ENCODE measurements at places on chromosomes 1 and 21.

DNA sequence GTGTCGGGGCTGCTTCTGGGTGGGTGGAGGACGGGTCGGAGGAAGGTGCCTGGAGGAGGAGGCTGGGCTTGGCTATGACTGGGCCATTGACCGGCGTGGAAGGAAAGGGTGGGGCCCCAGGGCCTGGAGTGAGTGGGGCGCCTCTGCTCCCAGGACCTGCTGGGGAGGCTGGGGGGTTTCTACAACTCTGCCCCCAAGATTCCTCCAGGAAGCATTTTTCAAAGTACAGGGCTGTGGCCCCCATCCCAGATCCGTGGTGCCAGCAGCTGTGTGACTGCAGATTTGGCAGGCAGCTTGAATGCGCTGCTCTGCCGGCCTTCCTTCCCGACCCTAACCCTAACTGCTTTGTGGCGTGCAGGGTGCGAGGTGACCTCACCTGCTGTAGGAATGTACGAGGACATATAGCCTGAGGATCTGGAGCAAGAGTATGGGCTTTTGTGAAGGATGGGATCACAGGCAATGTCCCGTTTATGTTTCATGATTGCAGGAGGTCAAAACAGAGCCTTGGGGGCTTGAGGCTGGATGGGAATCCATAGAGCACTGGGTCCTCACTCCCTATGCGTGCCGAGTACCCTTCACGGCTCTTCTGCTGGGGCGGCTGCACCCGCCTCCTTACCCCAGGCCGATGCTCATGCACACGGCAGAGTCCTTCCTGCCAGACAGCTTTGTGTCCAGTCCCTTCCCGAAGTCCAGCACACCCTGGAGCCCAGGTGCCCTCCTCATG is 24.7 kb downstream of the TRPM2 start:
- DNase-seq: no peak

- DNase-seq: no peak
These were observed 4.6 kb upstream of the SMG7 start for GRCh38 chr1:183467687-183468086.

DNA sequence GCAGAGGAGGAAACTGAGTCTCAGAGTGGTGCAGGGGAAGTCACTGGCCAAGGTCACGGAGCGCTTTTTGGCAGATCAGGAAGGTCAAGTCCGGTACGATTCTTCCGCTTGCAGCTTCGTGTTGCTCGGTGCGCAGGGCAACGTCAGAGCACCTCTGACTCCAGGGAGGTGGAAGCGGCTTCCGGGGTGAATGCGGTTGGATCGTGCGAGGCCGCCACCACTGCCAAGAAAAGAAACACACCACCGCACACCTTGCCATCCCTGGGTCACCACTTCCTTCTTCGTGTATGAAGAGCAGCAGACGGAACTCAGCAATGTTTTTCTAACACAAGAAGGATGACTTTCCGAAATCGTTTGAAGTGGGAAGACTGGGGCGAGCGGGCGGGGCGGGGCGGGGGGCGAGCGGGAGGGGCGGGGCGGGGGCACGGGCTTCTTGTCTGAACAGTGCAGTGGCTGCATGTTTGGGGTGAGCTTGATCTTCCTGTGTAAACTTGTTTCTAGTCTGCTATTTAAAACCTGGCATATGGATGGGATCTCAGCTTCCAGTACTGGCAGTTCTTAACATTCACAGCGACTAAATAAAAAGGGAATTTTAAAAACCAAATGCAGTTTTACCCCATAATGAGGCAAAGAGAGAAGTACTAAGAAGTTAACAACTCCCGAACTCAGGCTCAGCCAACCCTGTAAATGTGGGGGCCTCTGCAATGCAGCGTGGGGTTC is 300.0 kb downstream of the RRAGC start:
- peak; percentile 34 for DNase-seq

DNA sequence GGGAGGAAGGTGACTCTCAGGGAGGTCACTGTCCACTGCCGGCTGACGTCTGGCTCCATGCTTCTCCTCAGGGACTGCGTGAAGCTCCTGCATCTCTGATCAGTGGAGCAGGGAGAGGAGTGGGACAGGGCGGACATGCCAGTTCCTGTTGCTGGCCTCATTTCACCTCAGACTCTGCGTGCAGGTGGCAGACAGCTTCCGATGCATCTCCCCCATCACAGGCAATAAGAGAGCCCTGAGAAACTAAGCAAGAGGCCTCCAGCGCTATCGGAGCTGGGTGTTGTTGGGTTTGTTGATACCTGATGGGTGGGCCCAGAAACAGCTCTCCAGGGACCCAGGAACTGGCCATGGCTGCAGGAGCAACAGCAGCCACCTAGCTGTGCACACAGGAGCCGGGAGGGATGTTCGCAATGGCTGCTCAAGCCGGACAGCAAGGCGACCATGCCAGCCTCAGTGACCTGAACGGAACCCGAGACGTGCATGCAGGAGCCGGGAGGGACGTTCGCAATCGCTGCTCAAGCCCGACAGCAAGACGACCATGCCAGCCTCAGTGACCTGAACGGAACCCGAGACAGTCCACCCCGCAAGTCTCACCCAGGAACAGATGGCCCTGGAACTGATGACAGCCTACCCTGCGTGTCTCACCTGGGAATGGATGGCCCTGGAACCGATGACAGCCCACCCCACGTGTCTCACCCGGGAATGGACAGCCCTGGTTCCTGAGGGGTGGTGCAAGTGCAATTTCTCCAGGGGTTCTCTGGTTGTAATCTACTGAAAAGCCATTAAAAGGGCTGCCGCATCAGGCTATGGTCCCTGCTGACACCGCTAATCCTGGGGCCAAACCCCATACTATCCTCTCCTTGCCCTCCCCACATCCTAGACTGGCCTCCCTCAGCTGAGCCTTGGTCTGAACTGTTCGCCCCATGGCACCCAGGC is 14.2 kb upstream of the PCBP3 start:
- DNase-seq: no peak

DNA sequence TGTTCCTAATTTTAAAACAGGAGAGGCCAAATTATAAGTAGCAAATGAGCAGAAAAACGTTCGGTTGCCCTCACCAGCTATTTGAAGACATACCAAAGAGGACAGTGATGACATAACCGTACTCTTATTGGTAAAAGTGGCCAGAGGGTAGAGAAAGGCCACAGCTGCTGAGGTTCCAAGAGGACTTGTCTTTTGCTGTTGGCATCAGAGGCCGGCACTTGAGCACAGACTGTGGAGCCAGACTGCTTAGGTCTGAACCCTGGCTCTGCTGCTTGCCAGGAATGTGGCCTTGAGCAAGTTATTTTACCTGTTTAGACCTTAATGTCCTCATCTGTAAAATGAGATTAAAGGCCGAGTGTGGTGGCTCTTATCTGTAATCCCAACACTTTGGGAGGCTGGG is 14.9 kb downstream of the ETV3L start:
- DNase-seq: no peak

DNA sequence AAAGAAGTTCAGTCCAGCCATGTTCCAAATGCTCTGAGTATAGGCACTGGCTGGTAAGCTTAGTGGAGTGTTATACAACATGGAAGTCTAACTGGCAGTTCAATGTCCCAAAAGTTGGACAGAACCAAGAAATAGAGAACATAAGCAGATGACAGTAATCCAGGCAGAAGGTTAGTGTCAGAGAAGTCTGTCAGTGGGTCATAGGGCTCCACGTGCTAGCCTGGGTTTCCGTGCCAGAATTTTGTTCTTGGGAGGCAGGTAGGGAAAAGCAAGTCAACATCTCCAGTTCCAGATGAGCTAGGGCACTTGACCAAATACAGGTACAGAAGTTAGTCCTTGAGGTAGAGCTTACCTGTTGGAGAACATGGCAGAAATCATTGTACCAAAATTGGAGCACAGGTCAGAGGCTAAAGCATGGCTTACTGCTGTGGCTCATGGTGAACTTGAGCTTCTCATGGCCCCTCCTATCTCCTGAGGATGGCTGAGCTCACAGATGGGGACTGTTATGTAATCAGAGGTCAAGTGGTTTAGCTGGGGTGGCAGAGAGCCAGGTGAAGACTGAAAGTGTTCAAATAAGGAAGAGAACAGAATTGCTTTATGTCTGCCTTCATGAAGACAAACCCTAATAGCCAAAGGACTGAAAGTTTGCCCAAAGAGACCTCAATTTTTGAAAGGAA is 170.8 kb downstream of the NFIA start:
- DNase-seq: no peak

DNA sequence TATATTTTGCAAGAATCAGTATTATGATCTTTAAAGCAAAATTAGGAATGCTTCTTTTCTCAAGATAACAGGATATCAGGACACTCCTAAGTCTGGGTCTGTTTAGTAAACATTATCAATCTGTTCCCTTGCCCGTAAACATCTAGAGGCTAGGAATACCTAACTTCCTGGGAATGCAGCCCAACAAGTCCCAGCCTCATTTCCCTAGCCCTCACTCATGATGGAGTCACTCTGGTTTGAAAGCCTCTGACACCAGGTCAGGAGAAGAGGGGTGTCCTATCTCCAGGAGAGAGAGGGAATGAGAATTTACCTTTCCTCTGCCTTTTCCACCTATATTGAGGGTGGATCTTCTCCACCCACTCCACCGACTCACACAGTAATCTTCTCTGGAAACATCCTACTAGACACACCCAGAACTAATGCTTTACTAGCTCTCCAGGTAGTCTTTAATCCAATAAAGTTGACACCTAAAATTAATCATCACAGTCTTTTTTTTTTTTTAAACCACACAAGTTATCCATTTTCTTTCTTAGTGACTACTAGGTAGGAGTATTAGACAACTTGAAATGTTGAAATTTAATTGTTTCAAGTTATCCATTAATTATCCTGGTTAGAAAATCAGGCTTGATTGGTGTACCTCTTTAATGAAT is 659.3 kb downstream of the USP25 start:
- DNase-seq: no peak

GRCh38 chr1:71231751-71232150 is 150.9 kb upstream of the ZRANB2 start:
- no peak for DNase-seq

- no peak for DNase-seq
These were observed 62.7 kb downstream of the DMAP1 start for GRCh38 chr1:44275991-44276405.

GRCh38 chr1:28494737-28495136 is 11.1 kb upstream of the RCC1 start:
- no peak for DNase-seq

- no peak for DNase-seq
These were observed 107.2 kb downstream of the DNM3 start for GRCh38 chr1:171948511-171948910.

DNA sequence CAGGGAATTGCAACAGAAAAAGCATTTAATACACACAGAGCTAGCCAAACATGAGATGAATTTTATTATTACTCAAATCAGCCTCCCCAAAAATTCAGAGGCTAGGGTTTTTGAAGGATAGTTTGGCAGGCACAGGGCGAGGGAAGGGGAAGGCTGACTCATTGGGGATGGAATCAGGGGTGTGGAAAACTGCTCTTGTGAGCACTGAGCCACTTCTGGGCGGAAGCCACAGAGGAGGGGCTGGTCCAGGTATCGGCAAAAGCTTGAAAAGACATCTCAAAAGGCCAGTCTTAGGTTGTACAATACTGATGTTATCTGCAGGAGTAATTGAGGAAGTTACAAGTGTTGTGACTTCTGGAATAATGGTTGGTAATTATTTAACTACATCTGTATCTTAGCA is 109.4 kb downstream of the TLR5 start:
- no peak for DNase-seq

GRCh38 chr1:32179193-32179442 is 357 bp upstream of the TXLNA start:
- no peak for DNase-seq

DNA sequence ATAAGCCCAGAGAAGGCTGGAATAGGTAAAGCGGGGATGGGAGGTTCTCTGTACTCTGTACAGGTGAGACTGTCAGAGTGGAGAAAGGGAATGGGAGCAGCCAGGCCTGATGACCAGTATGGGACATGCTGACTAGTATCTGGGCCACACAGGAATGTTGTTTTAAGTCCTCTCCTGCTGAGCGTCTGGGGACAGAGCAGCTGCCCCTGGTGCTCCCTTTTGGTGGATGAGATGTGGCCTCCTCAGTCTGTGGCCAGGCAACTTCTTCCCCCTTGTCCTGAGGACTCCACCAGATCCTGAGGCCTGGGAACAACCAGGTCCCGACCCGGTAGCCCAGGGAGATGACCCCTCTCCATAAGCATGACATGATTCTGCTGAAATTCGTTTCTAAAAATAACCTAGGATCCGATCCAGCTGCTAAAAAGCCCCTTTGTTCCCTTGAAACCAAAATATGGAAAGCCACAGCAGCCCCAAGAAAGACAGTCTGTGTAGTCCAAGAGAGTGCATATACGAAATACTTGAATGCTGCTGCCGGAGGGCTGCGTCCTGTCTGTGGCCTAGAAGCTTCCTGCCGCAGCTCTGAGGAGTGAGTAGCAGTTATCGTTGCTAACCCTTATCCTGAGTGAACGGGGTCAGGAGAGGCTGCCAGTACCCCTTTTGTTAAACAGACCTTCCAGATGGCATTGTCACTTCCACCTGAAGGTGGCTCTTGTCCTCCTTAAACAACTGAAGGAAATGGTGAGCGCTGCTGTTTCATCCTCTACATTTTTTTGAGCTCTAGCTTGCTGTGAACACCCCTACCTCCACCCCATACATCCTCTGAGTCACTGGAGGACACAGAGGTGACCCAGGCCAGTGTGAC is 47.1 kb downstream of the ATP2B4 start:
- DNase-seq: peak; percentile 38

DNA sequence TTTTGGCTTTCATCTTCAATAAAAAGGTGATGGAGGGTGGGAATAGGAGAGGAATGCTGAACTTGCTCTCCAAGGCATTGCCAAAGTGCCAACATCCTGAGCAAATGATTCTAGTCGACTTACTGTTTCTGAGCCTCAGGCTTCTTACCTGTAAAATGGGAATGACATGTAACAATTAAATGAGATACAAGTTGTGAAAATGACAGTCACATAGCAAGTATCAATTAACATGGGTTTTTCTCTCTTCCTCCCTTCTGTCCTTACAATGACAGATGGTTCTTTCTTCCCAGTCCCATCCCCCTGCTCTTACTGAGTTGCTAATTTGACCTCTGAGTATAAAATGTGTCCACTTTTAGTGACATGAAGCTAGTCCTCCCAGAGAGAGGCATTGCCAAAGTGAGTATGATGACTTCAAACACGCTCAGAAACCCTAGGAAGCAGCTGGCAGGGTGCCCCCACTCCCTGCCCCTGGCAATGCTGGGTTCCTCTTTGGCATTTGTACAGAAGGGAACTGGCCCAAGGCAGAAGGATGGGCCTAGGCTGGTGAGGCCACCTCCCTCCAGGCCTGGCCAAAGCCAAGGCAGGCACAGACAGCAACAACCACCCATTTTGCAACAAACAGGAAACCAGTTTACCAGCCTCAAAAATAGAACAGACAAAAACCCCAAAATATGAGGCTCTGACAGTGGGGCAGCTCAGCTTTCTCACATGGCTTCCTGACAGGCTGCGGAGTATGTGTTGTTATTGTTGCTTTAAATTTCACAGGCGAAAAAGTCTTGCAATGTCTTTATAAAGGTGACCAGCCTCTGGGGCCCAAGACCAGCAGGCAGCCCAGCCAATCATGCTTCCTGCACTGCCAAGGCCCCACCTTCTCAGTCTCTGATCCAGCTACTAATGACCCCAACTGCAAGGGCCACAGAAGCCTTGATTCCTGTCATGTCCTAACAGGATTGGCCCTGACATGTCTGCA is 115.9 kb downstream of the HIVEP3 start:
- no peak for DNase-seq

GRCh38 chr1:149928401-149928724 is 760 bp upstream of the SF3B4 start:
- no peak for DNase-seq

GRCh38 chr1:19405195-19405760 is 80.1 kb downstream of the CAPZB start:
- DNase-seq: no peak

- no peak for DNase-seq
These were observed 9.8 kb downstream of the SH3GLB1 start for GRCh38 chr1:86714159-86714558.

GRCh38 chr1:236535662-236536161 is 11.9 kb downstream of the LGALS8 start:
- no peak for DNase-seq
